Dorsolateral prefrontal cortex (tissue), 122 donors: ENCODE measurements at places on chromosomes 13 and 19.

DNA sequence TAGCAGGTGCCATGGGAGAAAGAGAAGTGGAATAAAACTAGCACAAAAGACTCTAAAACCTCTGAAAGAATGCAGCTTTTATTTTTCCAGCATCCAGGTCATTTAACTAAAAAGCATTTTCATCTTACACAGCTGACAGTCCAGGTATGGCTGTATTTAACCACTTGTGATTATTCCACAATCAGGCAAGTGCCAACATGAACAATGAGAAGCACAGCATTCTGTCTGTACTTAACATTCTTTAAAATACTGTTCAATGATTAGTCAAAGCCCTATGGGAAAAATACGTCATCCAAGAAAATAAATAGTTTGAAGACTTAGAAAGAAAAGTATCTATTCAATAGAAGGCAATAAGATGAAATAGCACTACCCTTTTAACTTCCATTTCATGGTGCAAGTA is 246.9 kb downstream of the LIG4 start:
- DNase-seq, result no peak

DNA sequence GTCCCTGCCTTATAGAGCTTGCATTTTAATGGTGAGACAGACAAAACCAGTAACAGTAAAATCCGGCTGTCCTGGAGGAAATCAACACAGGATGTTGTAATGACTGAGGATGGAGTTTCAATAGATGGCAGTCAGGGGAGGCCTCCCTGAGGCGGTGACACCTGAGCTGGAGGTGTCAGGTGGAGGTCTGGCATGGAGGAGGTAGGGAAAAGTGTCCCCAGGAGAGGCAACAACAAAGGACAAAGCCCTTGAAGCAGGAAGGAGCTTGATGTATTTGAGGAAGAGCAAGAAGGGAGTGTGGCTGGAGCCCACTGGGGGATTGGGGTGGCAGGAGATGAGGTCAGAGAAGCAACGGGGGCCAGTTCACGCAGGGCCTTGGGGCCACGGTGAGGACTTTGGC is 7.8 kb downstream of the GRIN2D start:
- DNase-seq, result no peak

GRCh38 chr13:76975863-76976262 is 16.0 kb upstream of the CLN5 start:
- DNase-seq, result no peak

- no peak for DNase-seq
Observed at GRCh38 chr13:97710797-97711196, 242.7 kb upstream of the IPO5 start.

DNA sequence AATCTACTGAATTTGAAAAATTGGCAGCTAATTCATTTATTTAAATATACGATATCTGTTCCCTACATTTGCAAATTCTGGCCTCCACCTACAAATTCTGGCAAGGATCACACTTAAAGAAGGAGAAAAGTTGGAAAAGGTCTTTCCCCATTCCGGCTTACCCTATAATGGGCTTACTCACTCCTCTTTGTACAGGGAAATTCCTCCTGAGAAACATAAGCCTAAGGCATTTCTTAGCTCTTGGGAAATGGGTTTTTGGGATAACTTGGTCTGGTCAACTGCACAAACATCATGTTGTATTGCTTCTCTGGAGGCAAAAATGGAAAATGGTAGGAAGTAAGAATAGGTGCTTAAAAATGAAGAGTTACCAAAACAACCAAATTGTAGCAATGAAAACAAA is 25.5 kb downstream of the KCTD12 start:
- DNase-seq, result no peak
